ENCODE measurements at places on chromosomes 1 and 21.

GRCh38 chr1:203043830-203044545 is 17.7 kb downstream of the PPFIA4 start:
- no peak for DNase-seq

GRCh38 chr1:243312952-243313634 is 57.3 kb downstream of the SDCCAG8 start:
- no peak for DNase-seq

DNA sequence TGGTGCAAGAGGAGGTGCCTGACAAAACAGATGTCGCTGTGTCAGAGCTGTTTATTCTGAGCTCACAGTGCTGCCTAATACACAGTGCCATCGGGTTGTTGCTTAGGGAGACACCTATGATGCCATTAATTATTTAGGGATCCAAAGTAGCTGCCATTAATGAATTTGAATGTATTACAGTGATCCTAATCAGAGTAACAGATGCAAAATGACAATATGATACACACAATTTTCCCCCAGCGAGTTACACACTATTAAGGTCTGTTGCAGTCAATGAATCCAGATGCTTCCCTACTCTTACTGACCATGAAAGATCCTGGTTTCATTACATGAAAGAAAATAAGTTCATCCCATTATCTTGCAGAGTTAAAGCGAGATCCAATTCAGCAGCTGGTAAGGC is 91.3 kb downstream of the RWDD3 start:
- no peak for DNase-seq

GRCh38 chr1:231597971-231598370 is 28.6 kb upstream of the DISC1 start:
- no peak for DNase-seq

- DNase-seq: no peak
Measured at GRCh38 chr1:94265906-94266305, 28.5 kb upstream of the ARHGAP29 start.

GRCh38 chr1:228004331-228004855 is 2.4 kb upstream of the WNT3A start:
- DNase-seq: no peak

DNA sequence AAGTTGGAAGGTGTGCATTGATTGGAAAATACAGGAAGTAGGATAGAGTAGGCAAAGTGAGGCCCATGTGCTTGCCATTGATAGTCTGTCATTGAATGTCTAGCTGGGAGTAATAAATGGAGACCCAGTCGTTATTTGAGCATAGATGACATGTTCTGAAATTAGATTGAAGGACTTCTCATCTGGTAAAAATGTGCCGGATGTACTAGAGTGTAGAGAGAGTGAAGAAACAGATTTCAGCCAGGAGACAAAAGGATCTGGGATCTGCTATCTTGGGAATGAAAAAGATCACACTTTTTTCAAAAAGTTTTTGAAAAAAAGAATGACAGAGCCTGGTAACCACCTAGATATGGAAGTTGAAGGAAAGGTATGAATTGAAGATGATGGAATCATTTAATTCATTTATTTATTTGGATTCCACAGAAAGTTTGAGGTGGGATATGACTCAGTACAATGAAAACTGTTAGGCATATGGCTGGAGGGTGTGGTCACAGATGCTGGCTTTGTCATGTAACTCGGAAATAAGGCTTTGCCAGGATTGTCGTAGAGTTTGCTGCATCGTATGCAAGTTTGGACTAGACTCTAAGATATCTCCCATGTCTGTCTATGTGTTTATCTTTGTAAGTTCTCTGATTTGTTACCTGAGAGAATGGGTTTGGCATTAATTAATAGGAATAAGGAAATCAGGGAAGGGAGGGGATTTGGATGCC is 137.1 kb downstream of the PBX1 start:
- no peak for DNase-seq

DNA sequence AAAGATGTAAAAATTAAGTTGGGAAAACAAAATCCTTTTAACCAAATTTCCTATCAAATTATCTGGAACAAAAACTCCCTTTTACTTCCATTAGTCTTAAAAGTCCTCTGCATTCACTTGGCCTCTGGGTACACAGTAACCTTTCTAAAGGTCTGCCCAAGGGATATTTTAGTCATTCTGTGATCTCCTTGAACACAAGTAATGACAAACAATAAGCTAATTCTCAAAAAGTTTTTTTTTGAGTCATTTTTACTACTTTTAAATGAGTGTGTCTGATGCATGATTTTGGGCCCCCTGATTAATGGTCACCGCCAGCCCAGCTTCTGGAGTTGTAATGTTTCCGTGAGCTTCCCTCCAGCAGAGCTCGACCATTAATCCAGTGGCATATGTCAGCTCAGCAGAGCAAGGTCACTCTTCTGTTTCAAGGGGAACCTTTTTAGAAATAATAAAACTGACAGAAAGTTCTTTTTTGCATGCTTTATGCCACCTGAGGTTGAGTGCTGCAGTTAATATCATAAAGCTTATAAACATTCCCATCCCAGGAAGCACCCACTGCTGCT is 14.3 kb downstream of the SAMSN1 start:
- no peak for DNase-seq

- no peak for DNase-seq
Measured at GRCh38 chr1:226696547-226696946, 42.5 kb downstream of the ITPKB start.

DNA sequence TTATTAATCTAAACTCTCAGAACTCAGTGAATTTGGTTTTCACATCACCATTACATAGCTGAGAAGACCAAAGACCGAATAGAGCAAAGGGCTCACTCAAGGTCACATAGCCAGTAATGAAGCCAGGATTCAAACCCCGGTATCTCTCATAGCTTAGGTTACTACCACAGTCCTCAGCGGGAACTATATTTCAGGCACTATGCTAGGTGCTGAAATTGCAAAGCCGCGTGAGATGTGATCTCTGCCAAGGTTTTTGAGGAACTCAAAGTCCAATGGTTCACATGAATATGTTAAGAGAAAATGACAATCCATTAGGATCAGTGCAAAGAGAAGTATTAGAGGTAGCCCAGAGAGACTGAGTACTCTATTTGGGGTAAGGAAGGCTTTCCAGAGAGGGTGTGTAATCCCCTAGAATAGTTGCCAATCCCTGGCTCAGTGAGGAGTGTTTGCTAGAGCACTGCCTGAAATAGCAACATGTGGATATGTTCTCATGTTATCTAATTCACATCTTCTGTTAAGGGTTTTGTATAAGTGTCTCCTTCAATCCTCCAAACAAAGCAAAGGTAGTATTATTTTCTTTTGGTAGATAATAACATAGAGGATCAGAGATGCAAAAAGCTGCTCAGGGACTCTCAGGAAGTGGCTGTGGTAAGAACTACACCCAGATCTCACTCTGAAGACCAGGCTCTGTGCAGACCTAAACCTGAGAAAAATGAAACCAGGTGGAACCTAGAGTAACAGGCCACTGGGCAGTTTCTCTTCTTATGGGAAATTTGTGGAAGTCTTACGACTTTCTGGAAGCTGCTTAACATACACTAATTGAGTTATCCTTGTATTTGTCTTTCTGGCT is 93.1 kb upstream of the C8B start:
- DNase-seq: no peak

- no peak for DNase-seq
Measured at GRCh38 chr1:37926038-37926924, 20.6 kb downstream of the INPP5B start.

DNA sequence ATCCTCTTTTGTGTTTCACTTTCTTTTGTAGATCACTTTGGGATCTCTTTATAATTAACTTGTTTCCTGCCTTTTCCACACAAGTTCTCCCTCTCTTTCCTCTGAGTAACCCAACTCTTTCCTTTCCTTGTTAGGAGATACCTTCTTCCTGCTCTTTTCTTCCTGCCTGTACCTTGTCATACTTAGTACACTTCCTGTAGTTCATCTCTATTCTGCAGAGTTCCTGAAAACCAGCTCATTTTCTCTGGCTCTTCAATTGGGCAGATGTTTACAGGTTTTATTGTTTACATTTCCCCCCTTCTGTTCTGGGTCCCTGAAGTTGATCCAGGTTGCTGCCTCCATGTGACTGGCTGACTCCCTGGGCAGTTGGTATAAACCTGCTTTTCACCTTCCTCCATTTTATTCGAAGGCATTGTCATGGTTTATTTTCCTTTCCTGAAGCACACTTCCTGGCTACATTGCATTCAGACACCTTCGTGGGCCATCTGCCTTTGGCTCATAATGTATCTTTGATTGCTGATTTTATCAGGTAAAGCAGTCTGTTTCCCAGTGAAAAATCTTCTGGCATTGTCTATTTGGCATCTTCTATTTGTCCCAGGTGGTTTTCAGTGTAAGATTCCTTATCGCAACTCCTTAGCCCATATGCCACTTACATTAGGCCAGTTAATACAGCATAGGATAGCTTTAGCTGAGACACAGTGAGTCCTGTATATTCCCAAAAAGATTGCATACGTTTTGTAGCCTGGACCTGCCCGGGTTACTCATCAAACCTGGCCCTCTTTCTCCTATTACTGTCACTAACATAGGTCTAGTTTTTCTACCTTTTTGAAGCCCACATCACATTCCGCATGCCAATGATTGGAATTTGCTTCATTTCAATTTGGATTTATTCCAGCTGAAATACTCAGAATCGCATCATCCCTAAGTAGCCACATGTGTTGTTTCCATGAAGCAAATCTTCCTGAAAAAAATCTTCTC is 15.4 kb downstream of the CTH start:
- DNase-seq: no peak

DNA sequence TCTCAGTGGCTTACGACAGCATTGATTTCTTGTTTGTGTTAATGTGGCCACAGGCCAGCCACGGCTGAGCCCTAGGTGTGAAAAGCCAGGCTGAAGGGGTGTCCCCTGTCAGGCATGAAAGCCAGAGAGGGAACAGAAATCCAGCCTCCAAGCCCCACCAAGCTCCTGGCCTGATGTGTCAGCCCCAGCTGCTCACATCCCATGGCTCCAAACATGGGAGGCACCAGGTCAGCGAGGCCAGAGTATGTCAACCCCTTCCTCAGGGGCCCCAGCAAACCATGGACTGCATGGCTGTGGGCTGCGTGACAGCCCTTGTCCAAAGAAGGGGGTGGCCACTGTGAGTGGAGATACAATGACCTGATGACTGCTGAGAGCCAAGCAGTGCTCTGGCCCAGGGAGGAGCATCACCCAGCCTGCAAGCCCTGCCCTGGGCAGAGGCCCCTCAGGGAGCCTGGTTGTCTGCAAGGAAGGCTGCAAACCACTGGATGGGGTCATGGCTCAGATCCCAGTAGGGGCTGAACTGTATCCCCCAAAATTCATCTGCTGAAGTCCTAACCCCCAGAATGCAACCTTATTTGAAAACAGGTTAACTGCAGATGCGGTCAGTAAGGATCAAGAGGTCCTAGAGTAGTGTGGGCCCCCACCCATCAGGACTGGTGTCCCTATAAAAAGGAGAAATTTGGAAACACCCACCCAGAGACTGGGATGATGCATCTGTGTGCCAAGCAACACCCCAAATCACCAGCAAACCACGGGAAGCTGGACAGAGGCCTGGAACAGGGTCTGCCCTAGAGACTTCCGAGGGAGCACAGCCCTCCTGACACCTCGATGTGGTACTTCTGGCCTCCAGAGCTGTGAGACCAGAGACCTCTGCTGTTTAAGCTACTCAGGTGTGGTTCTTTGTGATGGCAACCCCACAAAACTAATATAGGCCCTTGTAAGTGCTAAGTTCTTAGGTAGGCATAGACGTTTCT is 3.3 kb upstream of the MX2 start:
- no peak for DNase-seq

DNA sequence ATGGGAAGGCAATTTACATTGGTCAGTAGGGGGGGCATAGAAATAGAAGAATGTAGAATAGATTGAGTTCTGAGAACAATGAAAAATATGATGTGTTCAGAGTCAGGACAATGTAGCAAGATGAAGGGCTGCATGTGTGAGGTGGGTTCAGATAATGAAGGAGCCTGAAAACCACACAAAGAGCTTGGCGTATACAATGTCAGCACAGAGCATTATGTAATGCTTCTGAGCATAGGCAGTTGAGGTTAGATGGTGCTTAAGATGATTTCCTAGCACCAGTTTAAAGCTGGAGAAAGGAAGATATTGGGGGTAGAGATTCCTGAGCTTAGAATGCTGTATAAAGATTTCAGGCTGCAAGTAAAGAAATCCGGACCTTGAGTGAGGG is 202.0 kb upstream of the SNX7 start:
- DNase-seq: no peak

GRCh38 chr1:202890392-202890791 is 1.4 kb upstream of the RABIF start:
- DNase-seq: no peak

DNA sequence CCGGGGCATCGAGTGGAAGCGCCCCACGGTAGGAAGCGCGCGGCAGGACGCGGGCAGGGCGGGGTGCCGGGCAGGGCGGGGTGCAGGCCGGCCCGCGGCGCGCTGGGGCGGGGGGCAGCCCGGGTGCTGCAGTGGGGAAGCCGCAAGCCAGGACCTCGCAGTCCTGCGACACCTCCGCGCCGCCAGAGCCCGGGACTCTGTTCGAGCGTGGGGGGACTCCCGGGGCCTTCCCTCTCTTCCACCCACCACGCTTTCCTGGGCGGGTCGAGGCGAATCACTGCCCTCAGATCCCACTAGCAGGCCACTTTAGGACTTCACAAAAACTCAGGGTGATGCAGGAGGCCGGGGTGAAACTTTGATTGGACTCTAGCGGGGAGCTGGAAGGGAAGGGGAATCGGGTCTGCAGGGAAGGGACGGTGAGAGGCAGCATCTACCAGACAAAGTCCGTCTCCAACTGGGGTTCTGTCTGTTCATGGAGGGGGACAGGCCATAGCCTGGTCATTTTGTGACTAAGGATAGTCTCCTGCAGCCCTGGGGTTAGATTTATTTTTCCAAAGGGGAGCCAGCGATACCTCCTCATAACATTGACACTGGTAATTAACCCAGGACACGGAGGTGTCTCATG is 623 bp downstream of the CAPN2 start:
- no peak for DNase-seq

DNA sequence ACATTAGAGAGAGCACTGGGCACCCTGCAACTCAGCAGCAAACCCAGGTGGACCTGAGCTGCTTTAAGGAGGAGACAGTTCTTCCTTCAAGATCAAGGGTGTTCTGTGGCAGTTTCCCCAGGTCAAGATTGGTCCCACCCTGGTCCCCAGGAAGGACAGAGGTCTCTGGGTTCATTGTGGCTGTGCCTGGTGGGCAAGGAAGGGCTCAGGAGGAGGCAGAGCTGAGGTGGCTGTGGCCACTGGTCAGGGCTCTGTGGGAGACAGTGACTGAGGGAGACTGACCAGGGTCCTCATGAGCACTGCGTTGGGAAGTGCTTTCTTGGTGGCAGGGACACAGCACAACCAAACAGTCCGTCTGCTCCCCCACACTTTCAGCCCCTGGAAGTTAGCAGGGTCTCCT is 141.3 kb downstream of the FCRL5 start:
- no peak for DNase-seq

DNA sequence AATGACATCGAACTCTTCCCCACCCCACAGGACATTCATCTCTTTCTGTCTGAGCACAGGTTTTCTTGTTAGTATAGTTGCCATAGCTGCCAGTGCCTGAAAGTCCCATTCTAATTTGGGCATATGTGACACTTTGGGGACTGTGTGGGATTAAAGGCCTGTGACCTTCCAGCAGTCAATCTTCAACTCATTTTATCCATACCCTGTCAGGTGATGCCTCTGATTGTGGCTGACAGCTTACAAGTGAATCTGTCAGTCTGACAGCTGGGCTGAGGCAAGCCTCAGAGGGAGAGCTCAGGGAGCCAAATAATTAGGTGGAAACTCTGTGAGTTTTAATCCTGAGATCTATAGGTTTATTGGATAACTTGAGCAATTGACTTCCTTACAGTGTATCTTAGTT is 29.6 kb downstream of the ZCCHC17 start:
- no peak for DNase-seq

- no peak for DNase-seq
Measured at GRCh38 chr1:185559151-185559550, 175.0 kb upstream of the HMCN1 start.
